Stimulated activated CD8-positive, alpha-beta memory T cell treated with anti-CD3 and anti-CD28 coated beads, Interleukin-7, amount 100 ng/mL, for 1 hour (primary cell): ENCODE measurements at places on chromosomes 5 and 9.

DNA sequence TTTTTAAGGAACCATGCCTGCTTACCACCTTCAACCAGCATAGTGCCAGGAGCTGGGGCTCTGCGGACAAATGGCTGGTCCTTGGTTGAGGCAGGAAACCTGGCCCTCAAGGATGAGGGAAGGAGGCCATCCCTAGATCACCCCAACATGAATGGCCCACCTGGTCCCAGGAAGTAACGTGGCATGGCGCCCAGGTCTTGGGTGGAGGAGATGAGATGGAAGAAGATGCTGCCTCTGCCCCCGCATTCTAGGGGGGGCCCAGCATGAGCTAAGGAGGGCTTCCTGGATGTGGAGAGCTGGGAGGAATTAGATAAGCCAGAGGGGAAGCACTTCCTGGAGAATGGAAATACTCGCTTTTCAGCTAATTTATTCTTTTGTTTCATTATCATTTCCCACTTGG is 95.0 kb downstream of the DAB2IP start:
- no peak for DNase-seq

GRCh38 chr9:87198716-87199115 is 251.4 kb upstream of the GAS1 start:
- DNase-seq: no peak

GRCh38 chr9:69046723-69047122 is 11.2 kb downstream of the FXN start:
- no peak for DNase-seq

- no peak for DNase-seq
These were observed 26.0 kb upstream of the PCAT7 start for GRCh38 chr9:94528886-94529285.

- DNase-seq: no peak
These were observed 17.2 kb downstream of the SGTB start for GRCh38 chr5:65704621-65705239.

DNA sequence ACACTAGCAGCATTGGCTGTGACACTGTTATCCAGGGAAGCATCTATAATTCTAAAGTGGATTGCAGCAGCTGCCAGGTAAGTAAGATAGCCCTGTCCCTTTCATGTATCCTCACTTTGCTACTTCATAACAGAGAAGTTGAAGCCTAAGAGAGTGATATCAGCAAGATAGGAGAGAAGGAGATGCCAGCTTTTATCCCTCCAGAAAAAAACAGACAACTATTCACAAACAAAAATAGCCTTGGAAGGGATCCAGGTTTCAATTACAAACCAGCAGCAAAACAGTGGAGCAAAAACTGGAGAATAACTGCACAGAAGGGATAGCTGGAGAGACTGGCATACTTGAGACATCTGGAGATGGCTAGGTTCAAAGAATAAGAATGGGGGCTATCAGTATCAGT is 19.6 kb upstream of the VCAN start:
- no peak for DNase-seq

- DNase-seq: no peak
These were observed 297.3 kb downstream of the NR3C1 start for GRCh38 chr5:143106174-143106573.

DNA sequence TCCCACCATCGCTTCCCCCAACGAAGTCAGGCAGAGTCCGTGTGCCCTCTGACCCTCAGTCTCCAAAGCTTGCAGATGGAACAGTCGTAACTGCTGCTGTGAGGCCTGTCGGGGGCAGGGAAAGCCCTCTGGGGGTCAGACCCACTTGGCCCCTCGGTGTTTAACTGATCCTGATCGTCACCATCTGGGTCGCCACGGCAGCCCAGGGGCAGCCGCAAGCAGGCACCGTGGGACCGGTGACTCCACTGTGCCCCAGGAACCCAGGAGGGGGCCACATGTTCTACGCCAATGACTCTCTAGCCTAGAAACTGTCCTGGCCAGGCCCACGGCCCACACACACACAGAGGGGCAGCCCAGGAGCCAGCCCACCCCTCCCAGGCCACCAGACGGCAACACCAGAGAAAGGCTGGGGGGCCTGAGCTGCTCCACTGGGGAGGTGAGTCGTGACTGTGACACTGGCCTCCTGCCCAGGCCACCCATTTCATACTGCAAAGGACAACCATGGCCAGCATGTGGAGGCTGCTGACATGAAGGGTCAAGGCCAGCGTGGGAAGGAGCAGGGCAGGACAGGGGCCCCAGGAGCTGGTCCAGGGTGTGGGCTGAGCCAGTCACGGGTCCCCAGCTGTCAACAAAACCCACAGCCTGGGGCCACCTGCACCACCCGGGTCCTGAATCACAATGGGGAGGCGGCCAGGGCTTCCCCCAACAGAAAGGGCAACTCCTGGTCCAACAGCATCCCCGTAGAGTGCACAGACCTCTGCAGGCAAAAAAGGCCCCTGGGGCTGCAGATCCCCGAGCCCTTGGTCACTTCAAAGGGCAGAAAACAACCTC is 20.8 kb downstream of the VAV2 start:
- DNase-seq: no peak

- DNase-seq: no peak
These were observed 41.0 kb upstream of the PRDM9 start for GRCh38 chr5:23466401-23466912.

DNA sequence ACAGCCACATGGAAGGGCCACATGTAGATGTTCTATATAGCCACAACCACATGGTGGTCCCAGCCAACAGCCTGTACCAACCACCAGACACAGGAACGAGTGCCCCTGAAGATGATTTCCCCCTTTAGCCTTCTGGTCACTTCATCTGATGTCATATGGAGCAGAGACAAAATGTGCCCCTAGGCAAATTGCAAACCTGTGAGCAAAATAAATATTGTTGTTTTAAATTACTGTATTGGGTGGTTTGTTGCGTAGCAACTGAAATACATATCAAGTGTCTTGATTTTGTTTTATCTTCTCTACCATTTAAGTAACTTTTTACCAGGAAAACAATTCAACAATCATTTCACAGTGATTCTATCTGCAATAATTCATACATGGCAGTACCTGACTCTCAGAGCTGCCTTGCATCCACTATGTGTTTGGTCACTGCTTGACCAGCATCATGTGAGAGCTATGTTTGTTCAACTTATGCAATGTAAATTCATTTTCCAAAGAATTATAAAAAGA is 142.5 kb upstream of the VLDLR start:
- DNase-seq: no peak

DNA sequence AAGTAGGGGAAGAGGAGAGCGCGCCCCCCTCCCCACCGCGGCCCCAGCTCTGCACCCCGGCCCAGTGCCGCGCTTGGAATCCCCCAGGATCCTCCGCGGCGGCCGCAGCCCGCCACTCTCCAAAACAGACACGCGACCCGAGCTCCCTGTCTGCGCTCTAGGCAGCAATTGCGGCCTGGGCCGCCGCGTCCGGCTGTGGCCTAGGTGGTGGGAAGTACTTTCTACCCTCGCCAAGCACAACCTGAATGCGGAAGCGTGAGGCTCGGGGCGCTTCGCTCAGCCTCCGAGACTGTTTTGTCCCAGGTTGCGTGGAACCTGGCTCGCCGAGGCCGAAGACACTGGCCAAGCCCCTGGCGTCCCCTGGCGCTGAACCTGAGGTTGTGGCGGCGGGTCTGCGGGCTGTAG is 3.3 kb upstream of the FOXB2 start:
- DNase-seq: no peak

- no peak for DNase-seq
These were observed 256.7 kb downstream of the PARP8 start for GRCh38 chr5:50922942-50923767.

DNA sequence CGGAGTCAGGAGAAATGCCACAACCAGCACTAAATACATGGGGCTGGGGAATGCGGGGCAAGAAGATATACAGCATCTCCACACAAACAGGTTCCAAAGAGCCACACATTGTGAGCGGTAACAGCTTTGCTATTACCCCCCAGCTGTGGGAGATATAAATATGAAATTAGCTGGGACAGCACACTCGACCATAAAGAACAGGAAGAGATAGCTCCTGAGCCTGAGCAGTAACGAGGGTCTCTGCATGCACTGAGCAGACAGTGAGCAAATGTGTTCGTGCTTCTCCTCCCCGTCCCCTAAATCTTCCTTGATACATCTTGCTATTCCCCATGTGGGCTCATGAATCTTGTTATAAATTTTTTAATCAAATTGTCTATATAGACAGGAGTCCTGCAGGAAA is 53.1 kb downstream of the ADAMTS2 start:
- DNase-seq: no peak

DNA sequence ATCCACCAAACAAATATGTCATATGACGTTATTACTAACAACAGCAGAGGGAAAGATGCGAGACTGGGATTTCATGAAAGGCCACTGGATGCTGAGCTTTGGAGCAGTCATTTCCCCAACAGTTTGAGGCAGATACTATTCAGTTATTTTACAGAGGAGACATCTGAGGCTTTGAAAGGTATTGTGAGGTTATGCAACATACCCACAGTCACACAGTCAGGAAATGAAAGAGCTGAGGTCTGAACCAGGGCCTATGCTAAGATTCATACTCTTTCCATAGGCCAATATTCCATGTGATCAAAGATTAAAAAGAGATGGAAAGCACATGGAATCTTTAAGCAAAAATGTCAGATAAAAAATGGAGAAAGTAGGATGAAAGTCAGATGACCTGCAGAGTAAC is 63.0 kb downstream of the LPAR1 start:
- no peak for DNase-seq

DNA sequence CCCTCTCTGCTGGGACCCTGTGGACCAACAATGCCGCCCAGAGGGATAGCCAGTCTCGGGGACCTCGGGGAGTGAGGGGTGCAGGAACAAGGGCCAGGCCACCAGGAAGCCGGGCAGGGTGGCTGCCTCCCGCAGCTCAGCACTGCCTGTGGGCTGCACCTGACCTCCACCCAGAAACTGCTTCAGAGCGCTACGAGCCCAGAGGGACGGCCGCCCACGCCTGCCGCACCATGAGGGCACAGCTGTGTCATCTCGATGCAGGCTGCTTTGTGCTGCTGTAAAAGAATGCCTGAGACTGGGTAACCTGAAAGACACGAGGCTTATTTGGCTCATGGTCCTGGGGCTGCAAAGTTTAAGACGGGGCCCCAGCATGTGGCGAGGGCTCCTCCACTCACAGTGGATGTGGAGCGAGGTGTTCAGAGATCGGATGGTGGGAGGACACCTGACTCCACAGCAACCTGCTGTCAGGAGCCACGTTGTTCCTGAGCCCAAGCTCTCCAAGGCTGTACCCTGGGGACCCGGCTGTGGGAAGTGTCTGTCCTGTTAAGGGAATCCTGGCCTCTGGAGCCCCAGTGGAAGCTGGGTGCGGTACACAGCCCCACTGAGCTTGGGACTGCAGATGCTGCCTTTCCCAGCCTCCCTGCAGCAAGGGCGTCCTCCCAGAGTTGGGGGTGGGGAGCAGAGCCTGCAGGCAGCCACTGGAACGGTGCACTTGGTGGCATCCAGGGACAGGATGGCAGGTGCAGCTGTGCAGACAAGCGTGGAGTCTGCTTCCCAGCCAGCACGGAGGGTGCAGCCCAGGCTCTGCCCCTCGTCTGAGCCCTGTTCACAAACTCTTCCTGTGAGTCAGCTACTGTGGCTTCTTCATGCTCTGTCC is 11.8 kb upstream of the ZDHHC11 start:
- no peak for DNase-seq

DNA sequence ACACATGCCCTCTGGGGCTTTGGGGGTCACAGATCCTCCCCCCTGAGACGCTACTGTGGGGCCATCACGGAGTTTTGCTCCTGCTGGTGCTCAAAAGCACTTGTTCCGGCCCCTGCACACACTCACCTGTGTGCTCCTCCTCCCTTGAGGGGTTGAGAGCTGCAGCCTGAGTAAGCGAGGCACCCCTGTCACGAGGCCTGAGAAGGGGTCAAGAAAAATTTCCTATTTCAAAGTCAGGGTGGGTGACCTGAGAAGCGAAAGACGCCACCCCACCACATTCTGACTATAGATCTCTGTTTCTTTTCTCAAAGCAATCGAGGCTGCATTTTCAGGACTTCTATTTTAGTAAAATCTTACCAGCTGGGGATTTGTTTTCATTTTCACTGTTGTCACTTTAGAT is 138.5 kb downstream of the DCP2 start:
- no peak for DNase-seq

DNA sequence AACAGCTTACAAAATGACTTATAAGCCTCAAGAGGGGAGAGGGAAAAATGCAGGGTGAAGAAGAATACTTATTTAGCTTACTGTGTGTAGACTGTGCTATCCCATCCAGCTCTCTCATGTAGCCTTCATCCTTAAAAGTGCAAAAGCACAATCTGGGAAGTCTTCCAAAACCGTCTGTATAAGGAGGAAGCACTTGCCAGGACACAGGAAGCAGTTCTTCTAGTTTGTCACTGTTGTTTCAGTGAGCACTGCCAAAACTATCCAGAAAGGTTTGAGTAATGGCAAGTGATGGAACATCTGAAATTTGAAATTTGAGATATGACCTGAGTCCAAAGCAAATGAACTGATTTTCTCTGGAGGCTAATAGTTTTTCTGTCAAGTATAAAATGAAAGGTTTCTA is 140.8 kb upstream of the ISL1 start:
- no peak for DNase-seq

DNA sequence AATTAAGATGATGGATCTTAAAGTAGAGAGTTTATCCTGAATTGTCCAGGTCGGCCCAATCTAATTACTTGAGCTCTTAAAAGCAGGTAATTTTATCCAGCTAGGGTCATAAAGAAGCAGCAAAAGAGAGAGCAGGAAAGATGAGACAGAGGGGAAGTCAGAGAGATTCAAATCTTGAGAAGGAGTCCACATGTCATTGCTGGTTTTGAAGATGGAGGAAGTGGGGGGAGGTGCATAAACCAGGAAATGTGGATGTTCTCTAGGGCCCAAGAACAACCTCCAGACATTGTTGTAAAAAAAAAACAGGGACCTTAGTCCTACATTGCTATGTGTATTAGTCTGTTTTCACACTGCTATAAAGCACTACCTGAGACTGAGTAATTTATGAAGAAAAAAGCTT is 66.4 kb downstream of the SLCO4C1 start:
- no peak for DNase-seq

- DNase-seq: no peak
These were observed 22.1 kb downstream of the LMX1B start for GRCh38 chr9:126635661-126636439.

DNA sequence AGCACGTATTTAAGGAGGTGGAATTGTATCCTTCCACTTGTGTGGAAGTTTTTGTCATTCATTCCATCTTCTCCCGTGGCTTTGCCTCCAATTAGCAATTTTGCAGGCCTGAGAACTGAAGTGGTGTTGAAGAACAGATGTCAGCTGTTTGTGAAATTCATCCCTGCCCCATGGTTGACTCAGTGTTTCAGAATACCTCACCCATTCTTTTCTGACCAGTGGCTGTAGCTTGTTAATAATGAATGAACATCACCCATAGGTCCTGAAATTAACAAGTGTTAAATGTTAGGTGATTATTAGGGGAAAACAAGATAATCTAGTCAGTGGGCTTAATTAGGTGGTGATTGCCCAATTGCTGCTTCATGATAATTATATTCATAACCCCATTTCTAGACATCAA is 11.7 kb downstream of the ZNF462 start:
- DNase-seq: no peak

DNA sequence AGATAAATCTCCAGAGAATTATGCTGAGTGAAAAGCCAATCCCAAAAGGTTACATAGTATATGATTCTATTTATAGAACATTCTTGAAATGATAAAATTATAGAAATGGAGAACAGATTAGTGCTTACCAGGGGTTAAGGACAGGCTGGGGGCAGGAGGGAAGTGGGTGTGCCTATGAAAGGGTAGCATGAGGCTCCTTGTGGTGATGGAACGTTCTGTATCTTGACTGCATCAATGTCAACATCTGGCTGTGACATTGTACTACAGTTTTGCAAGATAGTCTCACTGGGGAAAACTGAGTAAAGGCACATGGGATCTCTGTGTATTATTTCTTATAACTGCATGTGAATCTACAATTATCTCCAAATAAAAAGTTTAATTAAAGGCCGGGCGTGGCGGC is 22.3 kb downstream of the ORM2 start:
- DNase-seq: no peak

- DNase-seq: no peak
These were observed 18.1 kb downstream of the FYB1 start for GRCh38 chr5:39201160-39201780.
